Right lobe of liver (tissue), 6 donors: ENCODE measurements at places on chromosomes 2 and 18. TPM values are rescaled to one million over a fixed set of nuclear protein-coding genes. Genes with fewer than 3 reads are reported as not detected.

Gene ATP6V1C2
- 0.12 TPM for total RNA-seq

Gene SLC4A3
- total RNA-seq, result 0.18 TPM

Gene LYG2
- total RNA-seq, result not detected

Gene OBSL1
- 38.1 TPM for total RNA-seq

Gene RASGRP3
- 4.2 TPM for total RNA-seq

Gene IL36B
- not detected for total RNA-seq

Gene UGT1A3
- total RNA-seq, result 12.9 TPM

- no peak for DNase-seq
Measured at GRCh38 chr2:13714466-13714865, 918.1 kb upstream of the LRATD1 start.

DNA sequence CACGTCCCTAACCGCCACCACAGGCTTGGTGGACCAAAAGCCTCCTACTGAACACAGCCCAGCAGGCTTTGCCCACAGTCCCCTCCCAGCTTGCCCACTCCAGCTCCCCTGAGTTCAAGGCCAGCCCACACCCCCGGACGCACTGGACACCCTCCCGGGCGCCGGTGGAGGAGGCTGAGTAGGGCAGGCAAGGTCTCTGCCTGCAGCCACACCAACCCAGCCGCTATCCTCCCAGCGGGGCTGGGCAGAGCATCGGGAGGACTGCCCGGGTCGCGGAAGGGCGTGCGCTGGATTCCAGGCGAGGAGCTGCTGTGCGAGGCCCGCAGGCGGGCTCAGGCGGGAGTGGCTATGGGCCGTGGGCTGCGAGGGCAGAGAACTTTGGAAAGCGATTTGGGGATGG lies 49.5 kb downstream of the PLEKHB2 start:
- DNase-seq, result no peak

GRCh38 chr2:238169048-238169707 lies 10.4 kb downstream of the ERFE start:
- no peak for DNase-seq

DNA sequence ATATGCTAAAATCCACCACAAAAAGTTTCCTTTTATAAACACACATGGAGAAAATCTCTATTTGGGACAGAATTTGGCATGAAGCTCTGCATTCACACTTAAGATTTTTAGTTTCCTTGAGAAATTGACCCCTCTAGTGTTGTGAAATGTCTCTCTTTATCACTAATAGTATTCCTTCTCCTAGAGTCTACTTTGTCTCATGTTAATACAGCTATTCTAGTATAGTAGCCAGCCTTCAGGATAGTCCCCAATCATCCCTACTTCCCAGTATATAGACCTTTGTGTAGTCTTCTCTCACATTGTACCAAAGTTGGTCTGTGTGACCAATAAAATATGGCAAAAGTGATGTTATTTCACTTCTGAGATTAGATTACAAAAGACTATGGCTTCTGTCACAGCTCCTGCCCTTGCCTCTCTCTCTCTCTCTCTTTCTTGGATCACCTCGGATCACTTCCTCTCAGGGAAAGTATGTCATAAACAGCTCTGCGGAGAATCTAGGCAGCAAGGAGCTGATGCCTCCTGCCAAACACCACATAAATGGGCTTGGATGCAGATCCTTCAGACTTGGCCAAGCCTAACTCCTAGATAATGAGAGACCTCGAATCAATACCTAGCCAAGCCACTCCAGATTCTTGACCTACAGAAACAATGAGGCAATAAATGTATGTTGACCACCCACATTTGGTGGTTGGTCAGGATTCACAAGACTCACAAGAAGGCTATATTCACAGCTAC lies 59.7 kb upstream of the NABP1 start:
- no peak for DNase-seq

DNA sequence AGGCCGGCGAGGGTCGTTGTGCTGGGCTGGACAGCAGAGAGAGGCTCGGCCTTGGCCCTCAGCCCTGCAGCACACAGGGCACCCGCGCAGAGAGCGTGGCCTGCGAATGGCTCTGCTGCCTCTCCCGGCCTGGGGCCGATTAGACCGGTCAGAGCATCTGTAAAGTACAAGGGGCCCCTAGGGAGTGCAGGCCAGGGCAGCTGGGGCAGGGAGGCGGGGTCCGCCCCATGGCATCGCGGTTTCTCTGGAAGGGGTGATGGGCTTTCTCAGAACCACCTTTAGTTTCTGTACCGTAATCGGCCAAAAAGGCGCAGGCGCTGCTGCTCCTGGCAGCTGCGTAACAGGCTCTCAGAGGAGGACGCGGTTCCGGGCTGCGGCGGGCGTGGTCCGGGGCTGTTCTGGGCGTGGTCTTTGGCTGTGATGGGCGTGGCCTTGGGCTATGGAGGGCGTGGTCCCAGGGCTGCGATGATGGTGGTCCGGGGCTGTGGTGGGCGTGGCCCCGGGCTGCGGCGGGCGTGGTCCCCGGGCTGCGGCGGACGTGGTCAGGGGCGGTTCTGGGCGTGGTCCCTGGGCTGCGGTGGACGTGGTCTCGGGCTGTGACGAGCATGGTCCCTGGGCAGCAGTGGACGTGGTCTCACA lies 1.5 kb upstream of the GPR148 start:
- DNase-seq, result no peak

DNA sequence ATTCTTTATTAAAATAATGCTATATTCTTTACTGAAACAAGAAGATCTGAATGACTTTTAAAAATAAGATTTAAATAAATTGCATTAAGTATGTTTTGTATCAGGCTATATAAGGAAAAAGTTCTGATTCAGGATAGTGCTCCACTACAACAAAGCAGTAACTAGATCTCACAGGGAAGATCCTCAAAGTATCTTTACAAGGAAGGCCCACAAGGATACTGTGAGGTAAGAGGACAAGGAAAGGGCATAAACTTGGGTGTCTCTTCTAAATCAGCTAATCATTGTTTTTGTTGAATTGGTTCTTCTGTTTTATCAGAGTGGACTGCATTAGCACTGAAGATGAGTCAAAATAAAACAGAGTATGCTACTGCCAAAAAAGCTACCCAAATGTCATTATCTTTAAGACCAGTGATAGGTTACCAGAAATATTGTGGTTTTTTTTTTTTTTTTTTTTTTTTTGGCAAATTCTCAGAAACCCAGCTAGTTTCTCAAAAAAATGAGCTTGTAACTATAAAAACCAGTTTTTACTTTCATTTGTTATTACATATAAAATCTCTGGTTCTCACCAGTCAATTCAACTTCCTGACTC lies 160.9 kb downstream of the BAZ2B start:
- DNase-seq, result no peak

- no peak for DNase-seq
Measured at GRCh38 chr18:27856820-27857219, 320.1 kb downstream of the CDH2 start.

DNA sequence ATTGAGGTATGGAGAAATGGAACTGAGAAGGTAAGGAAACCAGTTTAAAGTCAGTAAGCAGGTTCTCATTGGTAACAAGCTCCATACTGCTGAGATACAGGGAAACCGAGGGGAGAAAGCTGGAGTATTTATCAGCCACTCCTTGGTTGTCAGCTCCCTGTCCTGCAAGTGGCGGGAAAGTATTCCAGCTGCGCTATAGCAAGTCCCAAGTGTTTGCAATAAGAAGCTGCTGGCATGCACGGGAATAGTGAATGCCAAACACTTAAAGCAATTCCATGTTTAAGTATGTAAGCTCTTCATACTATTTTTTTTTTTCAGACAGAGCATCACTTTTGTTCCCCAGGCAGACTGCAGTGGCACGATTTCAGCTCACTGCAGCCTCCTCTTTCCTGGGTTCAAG lies 1601.1 kb downstream of the SUCLG1 start:
- DNase-seq, result no peak

- no peak for DNase-seq
Measured at GRCh38 chr2:113705982-113706523, 50.4 kb downstream of the SLC35F5 start.

- DNase-seq, result no peak
Measured at GRCh38 chr2:217740756-217741155, 262.0 kb downstream of the TNS1 start.
